ENCODE measurements at places on chromosomes 1 and 21.

DNA sequence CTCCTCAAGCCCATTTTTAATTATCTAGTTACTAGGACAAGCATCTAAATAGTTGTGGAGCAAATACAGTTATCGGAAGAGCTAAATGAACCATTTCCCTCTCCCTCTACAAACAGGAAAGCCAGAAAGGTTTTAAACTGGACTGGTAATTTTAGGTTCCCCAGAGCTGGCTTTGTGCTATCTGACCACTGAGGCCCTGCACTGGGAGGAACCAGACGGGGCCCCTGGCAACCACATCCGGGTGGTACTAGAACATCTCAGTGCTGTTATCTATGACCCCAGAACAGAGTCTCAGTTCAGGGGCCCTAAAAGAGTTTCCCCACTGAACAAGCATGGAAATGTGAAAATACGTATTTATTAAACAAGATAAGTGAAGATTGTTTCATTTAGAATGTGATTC lies 7.7 kb upstream of the RSPH1 start:
- DNase-seq, result no peak

DNA sequence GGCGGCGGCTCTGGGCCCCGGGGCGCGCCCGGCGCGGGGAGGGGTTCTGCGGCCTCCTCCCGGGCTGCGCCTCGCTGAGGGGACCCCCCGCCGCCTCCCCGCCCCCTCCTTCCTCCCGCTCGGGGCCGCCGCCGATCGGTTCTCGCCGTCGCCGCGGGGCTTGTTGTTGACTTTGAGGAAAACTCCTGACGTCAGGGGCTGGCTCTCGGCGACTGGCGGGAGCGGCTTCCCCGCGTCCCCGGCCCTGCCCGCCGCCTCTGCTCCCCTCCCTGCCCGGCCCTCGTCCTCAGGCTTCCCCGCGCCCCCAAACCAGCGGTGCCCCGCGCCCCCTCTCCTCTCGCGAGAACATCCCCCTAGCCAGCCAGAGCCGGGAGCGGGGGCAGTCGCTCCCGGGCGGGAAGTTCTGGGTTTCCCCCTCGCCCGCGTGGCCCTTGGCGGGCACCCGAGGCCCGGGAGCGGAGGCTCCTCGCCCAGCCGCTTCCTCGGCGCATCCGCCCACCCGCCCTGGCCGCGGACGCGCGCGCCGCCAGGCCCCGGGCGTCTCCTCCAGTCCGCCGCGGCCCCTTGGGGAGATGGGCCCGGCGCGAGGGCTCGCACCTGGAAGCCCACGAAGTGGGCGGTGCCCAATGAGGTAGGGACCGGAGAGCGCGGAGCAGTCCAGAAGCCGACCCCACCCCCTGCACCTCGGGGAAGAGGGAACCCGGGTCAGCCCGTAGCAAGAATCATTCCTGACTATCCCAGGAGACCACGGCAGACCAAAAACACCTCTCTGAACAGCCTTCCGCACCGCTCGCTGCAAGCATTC lies 611 bp upstream of the AKT3 start:
- DNase-seq, result peak; percentile 75

- no peak for DNase-seq
Observed at GRCh38 chr21:41530366-41530765, 22.4 kb upstream of the TMPRSS2 start.

GRCh38 chr1:182484531-182485257 lies 34.7 kb downstream of the RGSL1 start:
- no peak for DNase-seq

- no peak for DNase-seq
Observed at GRCh38 chr21:38995731-38996130, 187.5 kb downstream of the PSMG1 start.

GRCh38 chr1:196678510-196678884 lies 26.7 kb downstream of the CFH start:
- DNase-seq, result no peak

GRCh38 chr1:243501002-243501401 lies 245.2 kb downstream of the SDCCAG8 start:
- no peak for DNase-seq

DNA sequence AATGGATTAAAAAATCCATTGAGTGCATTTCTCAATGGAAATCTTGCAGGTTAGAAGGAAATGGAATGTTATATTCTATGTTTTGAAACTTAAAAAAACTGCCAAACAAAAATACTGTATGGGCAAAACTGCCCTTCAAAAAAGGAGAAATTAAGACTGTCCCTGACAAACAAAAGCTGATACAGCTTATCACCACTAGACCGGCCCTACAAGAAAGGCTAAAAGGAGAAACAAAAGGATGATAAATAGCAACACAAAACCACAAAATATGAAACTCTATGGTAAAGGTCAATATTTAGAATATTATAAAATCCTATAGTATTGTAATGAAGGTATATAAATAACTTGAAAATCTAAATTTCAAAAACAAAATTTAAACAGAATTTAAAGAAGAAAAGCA lies 60.0 kb downstream of the SLC25A24 start:
- no peak for DNase-seq

Data from stimulated activated CD4-positive, alpha-beta T cell treated with anti-CD3 and anti-CD28 coated beads, TNF-alpha, amount 100 ng/mL, for 4 hours (primary cell).